AG08395 (cell line): ENCODE measurements at places on chromosomes 12 and 14.
A peak's percentile ranks its signal among the peaks of the same experiment; 100 is the strongest.

DNA sequence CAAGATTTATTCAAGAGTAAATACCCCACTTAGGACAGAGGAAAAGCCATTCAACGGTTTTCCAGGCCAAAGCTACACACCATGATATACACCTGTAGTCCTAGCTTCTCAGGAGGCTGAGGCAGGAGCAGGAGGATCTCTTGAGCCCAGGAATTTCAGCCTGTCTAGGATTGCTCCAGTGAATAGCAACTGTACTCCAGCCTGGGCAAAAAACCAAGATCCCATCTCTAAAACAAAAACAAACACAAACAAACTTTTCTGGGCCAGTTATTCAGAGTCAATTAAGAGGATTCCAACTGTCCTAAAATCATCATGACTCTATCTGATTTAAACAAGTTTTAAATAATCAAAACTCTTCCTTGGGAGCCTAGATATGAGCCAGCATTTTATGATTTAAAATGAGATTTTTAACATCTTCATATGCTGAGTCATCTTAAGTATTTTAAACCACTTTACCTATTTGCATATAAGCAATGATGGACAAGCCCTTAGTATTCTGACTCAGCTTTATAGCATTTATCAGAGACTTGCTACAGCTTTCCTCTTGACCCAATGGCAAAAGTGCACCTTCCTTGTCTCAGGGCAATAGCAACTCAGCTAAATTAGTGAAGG, 77.1 kb downstream of the KCNMB4 start:
- no peak for DNase-seq

DNA sequence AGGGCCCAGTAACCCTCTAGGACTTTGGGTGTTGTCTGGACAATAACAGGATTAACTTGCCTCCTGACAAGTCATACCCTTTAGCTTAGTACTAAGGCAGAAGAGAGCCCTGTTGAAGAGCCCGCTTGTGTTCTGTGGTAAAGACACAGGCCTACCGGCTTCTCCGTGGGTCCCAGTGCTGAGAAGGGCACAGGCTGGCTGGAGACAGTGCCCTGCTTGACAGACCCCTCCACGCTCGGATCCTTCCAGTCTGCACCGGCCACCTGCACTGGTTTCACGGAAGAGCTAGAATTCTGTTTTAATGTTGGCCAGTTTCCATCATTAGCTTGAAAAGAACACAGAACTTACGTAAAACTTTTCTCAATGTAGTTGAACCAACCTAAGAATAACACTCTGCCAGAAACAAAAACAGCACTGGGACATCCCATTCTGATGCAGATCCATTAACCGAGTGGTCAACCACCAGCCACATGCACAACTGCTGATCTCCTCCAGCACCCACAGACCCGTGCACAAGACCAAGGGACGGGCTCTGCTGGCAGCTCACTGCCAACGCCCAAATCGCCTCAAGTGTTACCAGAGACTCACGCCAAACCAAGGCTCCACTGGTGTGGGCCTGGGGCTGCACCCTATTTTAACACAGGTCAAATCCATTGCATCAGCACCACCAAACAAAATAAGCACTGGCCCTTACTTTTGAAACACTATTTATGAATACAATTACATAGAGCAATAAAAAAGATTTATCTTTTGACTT, 27.1 kb downstream of the ZFYVE21 start:
- no peak for DNase-seq

DNA sequence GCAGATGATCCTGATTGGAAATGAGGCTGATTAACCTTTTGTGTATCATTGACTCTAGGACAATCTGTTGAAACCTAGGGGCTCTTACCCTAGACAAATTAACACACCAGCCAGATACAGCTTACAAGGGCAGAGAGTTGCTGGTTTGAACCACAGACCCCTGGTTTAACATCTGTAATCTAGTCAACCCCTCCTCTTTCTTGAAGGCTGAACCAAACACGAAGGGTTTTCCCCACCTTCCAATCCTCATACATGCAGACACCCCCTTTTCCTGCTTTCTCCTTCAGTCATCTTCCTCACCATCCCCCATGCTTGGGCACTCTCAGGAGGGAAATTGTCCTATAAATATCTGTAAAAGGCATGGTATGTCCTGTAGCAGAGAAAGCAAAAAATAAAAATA, 126.0 kb upstream of the HIF1A start:
- DNase-seq: no peak

- no peak for DNase-seq
Observed at GRCh38 chr12:28036940-28037339, 64.4 kb upstream of the PTHLH start.

GRCh38 chr12:98579347-98579746, 14.1 kb upstream of the SLC25A3 start:
- no peak for DNase-seq

- peak; percentile 88 for DNase-seq
Observed at GRCh38 chr12:7092229-7092985, at the start of gene C1R. TSS of gene C1R (minus strand) at chr12:7092445. CDS start at chr12:7092388, 57 bp downstream.

- no peak for DNase-seq
Observed at GRCh38 chr12:44570036-44570583, 306.0 kb downstream of the NELL2 start.

DNA sequence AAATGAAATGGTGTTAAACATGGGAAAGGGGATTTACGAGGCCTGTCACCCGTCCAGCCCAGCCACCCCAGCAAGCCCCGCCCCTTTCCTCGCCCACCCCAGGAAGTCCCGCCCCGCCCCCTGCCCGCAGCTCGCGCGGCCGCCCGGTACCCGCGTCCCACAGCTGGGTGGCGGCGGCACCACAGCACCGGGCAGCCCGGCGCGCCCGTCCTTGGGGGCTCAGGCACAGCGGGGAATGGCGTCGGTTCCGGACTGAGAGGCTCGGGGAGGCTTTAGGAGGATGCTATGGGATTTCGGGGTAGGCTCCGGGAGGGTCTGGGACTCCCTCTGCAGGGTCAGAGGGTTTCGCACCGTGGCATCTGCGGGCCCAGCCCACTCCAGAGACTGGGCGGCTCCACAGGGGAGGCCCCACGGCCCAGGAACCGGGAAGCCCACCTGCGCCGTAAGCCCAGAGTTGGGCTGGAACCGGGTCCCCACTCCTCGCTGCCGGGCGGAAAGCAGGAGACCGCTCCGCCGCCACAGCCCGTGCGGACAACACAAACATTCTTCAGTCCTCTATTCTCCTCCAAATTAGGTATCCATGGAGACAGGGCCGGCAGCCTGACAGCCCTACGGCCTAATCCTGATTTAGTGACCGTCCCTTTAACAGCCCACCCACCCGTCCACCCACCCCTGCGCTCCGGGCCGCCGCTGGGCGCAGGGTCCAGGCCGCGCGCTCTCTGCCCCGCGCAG, 1.4 kb downstream of the FIGNL2 start:
- peak; percentile 49 for DNase-seq

DNA sequence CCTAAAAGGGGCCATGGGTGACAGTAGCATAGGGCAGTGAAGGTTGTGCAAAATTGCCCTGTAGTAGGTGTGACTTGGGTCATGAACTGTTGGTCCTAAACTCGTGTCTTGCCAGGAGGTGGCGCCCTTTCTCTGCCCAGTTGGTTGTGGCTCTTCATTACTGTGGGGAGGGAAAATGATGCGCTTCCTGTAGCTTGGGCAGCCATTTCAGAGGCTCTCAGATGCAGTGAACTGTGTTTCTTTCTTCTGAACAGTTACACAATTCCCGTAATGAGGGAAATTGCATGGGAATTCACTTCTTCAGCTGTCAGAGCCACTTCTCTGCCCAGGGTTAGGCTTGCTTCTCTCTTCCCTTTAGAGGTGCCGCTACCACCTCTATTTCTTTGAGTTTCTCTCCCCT, 148.1 kb upstream of the NRXN3 start:
- DNase-seq: peak; percentile 31

DNA sequence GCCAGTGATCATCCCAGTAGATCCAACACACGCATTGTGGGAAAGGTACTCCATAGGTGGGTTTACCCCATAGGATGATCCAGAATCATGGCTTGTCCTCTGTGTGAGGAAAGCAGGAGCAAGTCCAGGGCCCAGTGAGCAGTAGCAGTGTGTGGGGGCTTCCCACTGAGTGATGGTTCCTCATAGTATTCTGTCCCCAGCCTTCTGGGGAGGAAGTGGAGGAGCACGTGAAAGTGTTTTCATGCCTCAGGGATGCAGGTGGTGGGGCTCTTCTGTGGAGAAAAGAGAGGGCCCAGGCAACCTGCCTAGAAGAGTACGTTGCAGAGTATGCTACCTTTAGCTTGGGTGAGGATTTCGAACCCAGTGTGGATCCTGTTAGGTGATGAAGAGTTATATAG, 56.5 kb downstream of the SUSD6 start:
- DNase-seq: no peak

- DNase-seq: no peak
Observed at GRCh38 chr14:63692310-63693020, 35.4 kb downstream of the SGPP1 start.

DNA sequence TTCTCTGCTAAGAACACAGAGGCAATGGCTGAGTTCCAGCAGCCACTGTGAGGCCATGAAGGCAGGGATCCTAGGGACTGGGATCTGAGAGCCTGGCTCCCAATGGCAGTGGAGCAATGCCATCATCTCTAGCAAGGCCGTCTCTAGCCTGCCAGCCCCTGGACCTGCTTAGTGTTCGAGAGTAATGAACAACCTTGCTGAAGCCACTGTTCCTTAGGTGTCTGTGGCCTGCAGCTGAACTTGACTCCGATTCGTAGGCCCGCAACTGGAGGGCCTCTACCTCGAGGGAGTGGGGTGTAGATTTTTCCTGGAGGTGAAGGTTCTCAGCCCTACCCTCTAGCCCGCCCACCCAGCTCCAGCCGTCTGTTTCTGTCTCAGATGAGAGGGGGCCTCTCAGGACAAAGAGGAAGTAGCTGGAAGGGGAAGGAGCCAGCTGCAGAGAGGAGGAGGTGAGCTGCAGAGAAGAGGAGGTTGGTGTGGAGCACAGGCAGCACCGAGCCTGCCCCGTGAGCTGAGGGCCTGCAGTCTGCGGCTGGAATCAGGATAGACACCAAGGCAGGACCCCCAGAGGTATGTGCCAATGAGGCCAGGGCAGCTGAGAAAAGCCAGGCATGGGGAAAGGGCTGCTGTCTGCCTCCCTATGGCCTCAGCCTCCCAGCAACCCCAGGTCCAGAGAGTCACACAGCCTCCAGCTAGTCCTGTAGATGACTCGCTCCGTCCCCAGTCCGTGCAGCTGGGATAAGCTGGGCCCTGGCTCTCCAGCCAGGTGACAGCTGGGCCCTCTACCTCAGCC, at the start of gene PLD4:
PLD4 (plus strand) TSS at position 459 of the 793 bp plus-strand sequence. CDS start 2,262 bp downstream, outside the sequence.
- DNase-seq: no peak

- no peak for DNase-seq
Observed at GRCh38 chr12:131390412-131391334, 320.2 kb upstream of the SFSWAP start.

DNA sequence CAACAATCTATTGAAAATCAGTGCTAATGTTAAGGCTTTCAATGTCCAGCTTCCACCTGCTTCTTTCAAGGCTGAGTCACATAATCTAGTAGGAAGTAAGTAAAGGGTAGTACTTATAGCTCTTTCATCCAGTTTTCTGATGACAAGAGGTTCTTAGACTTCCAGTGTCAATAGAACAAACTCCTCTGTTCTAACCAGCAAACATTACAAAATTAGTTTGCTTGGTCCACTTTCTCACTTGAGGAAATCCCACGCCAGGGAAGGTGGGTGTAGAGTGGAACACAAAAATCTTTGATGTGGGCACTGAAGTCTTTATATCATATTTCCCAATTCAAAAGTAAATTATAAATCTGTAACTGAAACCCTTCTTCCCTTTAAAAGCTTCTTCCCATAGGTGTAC, 2.6 kb downstream of the NPC2 start:
- DNase-seq: no peak

DNA sequence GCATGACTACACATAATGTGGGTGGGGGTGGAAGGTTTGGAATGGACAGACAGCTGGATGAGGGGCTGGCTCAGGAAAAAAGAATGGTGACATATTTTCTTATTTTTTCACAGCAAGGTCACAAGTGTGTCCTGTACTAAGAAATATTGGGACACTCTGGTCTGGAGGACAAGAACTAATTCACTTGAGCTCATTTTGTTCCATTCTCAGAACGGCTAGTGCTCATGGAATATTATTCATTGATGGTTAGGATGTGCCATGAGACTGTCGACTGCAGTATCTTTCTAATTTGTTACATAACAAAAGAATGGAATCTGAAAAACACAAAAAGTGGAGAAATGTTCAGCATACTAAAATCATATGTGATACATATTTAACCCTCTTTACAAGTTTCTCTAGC, 149.5 kb downstream of the BMP4 start:
- DNase-seq: no peak

- DNase-seq: no peak
Observed at GRCh38 chr14:99966912-99967311, 98.3 kb upstream of the EVL start.

DNA sequence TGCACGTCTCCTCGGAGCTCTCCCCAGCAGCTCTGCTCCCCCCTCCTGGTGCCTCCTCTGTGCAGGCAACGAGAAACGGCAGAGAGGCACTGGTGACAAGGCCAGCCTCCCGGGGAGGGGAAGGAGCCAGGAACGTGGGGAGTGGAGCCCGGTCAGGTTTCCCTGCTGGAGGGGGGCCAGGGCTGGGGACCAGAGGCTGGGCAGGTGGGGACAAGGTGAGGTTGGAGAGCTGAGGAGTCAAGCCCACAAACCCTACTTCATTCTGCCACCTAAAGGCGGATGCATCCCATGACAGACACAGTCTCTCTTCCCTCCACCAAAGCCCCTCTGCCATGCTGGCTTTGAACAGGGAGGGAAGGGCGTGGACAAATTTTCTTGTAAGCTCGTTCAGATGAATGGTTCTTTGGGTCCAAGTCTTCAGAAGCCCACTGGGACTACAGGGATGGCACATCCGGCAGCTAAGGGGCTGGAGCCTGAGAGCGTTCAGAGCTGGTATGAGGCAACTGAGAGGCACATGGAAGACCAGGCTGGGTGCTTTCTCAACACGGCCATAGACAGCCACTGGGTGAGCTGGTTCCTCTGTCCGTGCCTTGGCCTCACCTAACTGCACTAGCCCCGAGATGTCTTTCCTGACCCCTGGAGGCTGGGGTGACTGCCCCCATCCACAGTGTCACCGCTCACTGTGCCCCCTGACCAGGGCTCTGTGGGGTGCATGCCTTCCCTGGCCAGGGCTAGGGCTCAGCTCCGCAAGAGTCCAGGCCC, 105.9 kb downstream of the RBM19 start:
- DNase-seq: no peak
